ENCODE measurements at places on chromosomes 13 and 19. TPM values are rescaled to one million over a fixed set of nuclear protein-coding genes. Genes with fewer than 3 reads are reported as not detected.
A peak's percentile ranks its signal among the peaks of the same experiment; 100 is the strongest.

IQCN gene
- 2.2 TPM for total RNA-seq

EGLN2 gene
- total RNA-seq, result 105 TPM

VN1R2 gene
- total RNA-seq, result not detected

C1QTNF9 gene
- total RNA-seq, result not detected

DNA sequence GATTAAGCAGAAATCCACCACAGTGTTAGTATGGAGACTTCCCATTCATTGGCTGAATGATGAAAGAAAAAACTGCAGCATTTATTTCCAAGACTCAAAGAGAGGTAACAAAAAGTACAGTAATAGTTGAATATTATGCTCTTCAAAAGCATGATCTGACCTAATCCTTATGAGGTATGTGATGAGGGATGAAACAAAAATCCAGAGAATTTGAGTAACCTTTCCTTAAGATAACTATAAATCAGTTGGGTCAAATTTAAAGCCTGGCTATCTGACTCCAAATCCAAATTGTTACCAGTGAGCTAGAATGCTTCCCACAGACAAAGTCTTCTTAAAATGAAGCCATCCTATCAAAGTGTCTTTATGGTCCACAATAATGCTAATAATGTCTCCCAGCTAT lies 38.1 kb downstream of the NUFIP1 start:
- no peak for DNase-seq
- H3K4me3 ChIP-seq, result no peak overlapping the region
- no peaks in the 10 kb centered on the region for H3K27me3 ChIP-seq
- H3K36me3 ChIP-seq, result peaks cover 7% of the 10 kb centered on the region
- H3K4me1 ChIP-seq, result no peaks in the 10 kb centered on the region

DNA sequence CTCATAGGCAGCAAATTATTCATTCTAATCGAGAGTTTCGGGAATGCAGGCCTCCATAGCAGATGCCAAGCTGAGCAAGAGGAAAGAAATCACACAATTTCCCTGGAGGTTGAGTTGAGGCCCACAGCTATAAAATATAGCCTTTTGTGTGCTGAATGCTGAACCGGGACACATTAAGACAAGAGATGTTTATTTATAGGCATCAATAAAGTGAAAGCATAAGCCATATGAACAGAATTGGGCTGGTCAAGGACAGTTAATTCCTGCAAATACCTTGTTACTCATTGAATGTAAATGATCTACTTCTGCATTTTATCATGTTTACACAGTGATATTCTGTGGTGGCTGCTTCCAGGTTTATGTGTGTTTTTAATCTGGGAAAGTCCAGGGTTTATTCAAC lies 461.7 kb downstream of the KLF12 start:
- no peaks in the 10 kb centered on the region for H3K4me1 ChIP-seq

HCN2 gene
- 0.67 TPM for total RNA-seq

DNA sequence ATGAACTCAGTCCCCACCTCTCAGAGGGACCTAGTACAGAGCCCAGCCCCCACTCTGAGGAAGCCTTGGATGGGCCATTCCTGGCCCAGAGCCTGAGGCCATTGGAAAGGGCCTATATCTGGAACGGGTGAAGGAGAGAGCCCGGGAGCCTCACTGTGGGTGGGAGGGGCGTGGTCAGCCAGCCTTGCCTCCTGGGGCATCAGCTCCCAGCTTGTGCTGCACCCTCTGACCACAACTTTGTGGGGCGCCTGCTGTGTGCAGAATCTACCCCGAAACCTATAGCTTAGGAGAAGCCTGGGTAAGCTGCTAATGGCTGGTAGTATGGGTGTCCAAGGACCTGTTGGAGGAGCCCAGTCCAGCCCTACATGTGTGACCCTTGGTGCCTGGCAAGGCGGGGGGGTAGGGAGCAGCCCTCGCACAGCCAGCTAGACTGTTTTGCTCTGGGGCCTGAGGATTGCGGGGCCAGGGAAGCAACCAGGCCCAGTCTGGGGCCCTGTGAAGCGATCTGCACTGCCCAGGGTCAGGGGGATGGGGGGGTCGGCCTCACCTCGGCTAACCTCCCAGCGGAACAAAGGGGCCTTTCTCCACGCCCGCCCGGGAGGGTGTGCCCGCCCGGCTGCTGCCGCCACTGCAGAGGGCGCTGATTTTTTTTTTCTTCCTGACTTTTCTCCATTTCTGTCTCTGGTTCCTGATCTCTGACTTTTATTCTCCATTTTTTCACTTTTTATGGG lies 42.3 kb downstream of the LYL1 start:
- H3K4me3 ChIP-seq, result no peak overlapping the region
- H3K36me3 ChIP-seq, result no peaks in the 10 kb centered on the region
- H3K27me3 ChIP-seq, result peaks cover 32% of the 10 kb centered on the region
- H3K27ac ChIP-seq, result no peak overlapping the region

DNA sequence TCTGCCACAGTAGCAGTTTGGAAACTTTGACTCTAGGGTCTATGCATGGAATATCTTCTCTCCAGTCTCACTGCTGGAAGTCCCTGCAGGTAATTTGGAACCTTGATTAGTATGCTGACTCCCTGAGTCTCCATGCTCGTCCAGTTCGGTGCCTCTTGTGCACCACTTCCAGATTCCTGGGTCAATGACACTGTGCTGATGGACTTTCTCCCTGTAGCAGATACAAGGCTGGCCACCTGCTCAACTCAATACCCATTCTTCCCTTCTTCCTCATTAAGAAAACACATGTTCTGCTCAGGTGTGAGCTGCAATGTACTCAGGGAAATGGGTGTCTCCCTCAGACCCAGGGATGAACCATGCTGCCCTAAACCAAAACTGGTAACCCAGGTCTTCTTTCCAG lies 99.1 kb downstream of the KL start:
- no peaks in the 10 kb centered on the region for H3K4me1 ChIP-seq
- no peak for DNase-seq
- H3K36me3 ChIP-seq, result no peaks in the 10 kb centered on the region
- no peak overlapping the region for H3K4me3 ChIP-seq
- H3K27ac ChIP-seq, result no peak overlapping the region
- peaks cover 5% of the 10 kb centered on the region for H3K27me3 ChIP-seq

- peak; percentile 76 for DNase-seq
- peaks cover 24% of the 10 kb centered on the region for H3K27me3 ChIP-seq
- H3K27ac ChIP-seq, result no peak overlapping the region
- peaks cover 25% of the 10 kb centered on the region for H3K4me1 ChIP-seq
Measured at GRCh38 chr19:35142606-35143230, 337 bp upstream of the FXYD7 start.

GRCh38 chr13:21673539-21673788 lies 2.6 kb downstream of the FGF9 start:
- no peak overlapping the region for H3K27ac ChIP-seq
- H3K4me3 ChIP-seq, result peak overlapping the region; percentile 54
- peaks cover 53% of the 10 kb centered on the region for H3K27me3 ChIP-seq
- H3K4me1 ChIP-seq, result peaks cover 36% of the 10 kb centered on the region

- H3K27ac ChIP-seq, result no peak overlapping the region
- no peak overlapping the region for H3K4me3 ChIP-seq
- DNase-seq, result no peak
- peaks cover 2% of the 10 kb centered on the region for H3K36me3 ChIP-seq
- H3K4me1 ChIP-seq, result peaks cover 9% of the 10 kb centered on the region
Measured at GRCh38 chr13:45194081-45194939, 6.5 kb downstream of the KCTD4 start.

DNA sequence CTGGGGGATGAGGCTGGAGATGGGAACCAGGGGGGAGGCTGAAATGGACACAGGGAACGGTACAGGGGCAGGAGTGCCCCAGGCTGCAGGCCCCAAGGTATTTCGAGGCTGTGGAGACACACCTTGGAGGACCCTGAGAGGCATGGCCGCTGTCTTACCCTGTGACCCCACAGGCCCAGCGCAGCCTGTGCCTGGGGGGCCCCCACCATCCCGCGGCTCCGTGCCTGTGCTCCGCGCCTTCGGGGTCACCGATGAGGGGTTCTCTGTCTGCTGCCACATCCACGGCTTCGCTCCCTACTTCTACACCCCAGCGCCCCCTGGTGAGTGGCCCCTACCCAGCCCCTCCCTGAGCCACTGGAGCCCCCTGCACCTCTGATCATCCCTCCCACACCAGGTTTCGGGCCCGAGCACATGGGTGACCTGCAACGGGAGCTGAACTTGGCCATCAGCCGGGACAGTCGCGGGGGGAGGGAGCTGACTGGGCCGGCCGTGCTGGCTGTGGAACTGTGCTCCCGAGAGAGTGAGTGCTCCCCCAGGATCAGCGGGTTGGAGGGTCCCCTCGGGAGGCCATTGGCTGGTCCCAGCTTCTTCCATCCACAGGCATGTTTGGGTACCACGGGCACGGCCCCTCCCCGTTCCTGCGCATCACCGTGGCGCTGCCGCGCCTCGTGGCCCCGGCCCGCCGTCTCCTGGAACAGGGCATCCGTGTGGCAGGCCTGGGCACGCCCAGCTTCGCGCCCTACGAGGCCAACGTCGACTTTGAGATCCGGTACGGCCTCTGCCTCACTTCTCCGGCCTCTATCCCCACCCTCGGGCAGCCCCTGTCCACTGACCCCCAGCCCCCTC lies 16.9 kb upstream of the SPIB start:
- H3K27me3 ChIP-seq, result no peaks in the 10 kb centered on the region
- H3K36me3 ChIP-seq, result peaks cover 29% of the 10 kb centered on the region
- no peak overlapping the region for H3K27ac ChIP-seq

SIAH3 gene
- total RNA-seq, result not detected

DNA sequence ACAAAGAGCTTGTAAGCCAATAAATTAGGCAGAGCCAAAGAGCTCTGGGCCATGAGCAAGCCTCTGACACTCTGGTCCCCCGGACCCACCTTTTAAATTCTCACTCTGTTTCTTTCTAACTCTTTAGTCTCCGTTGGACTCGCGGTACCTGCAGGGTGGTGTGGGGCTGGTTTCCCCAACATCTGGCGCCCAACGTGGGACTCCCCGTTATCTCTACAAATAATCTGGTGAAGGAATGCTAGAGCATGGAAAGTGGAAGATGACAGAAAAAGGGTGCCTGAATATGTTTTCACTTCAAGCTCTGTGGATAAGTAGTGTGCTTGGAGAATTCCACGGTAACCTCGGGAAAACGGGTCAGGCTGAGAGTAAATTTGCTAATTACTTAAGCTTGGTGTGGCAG lies 36.5 kb upstream of the CYP2B6 start:
- H3K27me3 ChIP-seq, result peaks cover 3% of the 10 kb centered on the region
- no peak overlapping the region for H3K4me3 ChIP-seq
- H3K27ac ChIP-seq, result no peak overlapping the region

TSHZ3 gene
- 1.5 TPM for total RNA-seq

- no peaks in the 10 kb centered on the region for H3K36me3 ChIP-seq
- no peaks in the 10 kb centered on the region for H3K4me1 ChIP-seq
- peaks cover 6% of the 10 kb centered on the region for H3K27me3 ChIP-seq
- no peak overlapping the region for H3K27ac ChIP-seq
Measured at GRCh38 chr13:75513271-75513670, 24.4 kb downstream of the COMMD6 start.

GRCh38 chr19:47100290-47100689 lies 13.3 kb downstream of the ZC3H4 start:
- no peak overlapping the region for H3K4me3 ChIP-seq
- no peaks in the 10 kb centered on the region for H3K27me3 ChIP-seq
- no peak for DNase-seq
- H3K4me1 ChIP-seq, result peaks cover 64% of the 10 kb centered on the region
- peaks cover 28% of the 10 kb centered on the region for H3K36me3 ChIP-seq
- no peak overlapping the region for H3K27ac ChIP-seq

GAS6 gene
- total RNA-seq, result 0.15 TPM

DNA sequence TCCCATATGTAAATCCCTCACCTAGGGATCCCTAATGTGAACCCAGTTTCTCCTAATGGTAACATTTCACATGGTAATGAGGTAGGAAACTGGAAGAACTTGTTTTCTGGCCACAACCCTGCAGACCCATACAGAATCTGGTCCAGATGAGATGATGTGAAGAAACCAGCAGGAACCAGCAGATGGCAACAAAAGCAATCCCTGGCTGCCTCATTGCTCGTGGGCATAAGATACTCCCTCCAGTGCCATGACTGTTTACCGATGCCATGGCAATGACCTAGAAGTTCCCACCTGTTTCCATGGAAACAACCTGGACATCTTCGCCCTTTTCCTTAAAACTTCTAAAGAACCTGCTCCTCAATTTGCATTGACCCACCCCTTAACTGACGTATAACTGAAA lies 1.4 kb upstream of the CD209 start:
- no peak for DNase-seq
- no peak overlapping the region for H3K27ac ChIP-seq
- H3K27me3 ChIP-seq, result peaks cover 18% of the 10 kb centered on the region
- H3K4me3 ChIP-seq, result no peak overlapping the region

IRGC gene
- not detected for total RNA-seq

LPAR6 gene
- total RNA-seq, result 32.0 TPM

DNA sequence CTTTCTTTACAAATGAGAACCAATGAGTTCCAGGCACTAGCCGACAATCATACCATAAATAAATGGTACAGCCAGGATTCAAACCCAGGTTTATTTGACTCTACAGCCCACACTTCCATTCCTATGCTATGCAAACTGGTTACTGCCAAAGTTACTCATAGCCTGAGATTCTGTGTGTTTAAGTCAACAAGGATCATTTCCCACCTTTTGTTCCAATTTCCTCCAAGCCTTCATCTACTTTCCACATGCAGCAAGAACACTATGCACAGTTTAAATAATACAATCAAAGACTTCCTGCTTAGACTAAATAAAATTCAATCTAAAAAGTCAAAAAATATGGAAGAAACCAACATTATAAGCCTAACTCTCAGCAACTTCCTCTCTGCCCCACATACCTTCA lies 59.2 kb upstream of the KLF12 start:
- no peak overlapping the region for H3K27ac ChIP-seq
- H3K4me3 ChIP-seq, result no peak overlapping the region
- no peaks in the 10 kb centered on the region for H3K36me3 ChIP-seq
- no peaks in the 10 kb centered on the region for H3K27me3 ChIP-seq

- no peaks in the 10 kb centered on the region for H3K27me3 ChIP-seq
- no peak for DNase-seq
- peaks cover 24% of the 10 kb centered on the region for H3K4me1 ChIP-seq
- peaks cover 47% of the 10 kb centered on the region for H3K36me3 ChIP-seq
Measured at GRCh38 chr13:99246100-99246499, 12.1 kb downstream of the GPR18 start.

DNA sequence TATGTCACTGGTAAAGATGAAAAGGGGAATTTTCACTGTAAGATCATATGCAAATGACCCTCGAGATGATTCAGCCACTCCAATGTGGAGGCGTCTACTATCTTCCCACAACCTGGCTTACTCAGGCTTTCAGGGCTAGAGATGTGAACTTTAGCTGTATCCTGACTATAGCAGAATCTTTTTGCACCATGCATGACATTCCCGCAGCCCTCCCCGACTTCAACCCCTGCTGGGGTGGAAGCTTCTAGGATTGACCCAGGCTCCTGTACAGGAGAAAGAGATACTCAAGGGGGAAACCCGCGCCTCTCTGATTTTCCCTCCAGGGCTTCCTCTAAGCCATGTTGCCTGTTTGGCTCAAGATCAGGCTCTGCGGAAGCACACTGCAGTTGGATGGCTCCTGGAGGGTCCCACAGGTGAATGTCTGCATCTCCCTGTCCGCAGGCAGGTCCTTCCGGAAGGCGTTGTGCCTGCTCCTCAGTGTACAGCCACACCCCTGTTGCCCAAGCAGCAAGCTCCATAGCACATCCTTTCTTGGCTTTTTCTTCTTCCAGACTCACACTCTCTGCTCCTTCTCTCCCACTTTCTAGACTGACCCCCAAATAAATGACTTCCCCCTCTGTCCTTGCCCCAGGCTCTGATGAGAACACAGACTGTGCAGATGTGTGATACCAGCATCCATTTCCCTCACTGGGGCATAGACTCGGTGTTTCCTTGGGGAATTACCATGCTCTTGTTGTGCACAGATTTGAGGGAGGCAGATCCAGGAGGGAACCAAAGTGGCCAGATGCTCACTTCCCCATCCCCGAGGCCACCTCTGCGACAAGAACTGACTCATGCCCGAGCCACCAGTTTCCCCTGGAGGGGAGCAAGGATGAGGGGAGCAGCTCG lies 29.1 kb upstream of the POP4 start:
- H3K36me3 ChIP-seq, result no peaks in the 10 kb centered on the region
- no peak for DNase-seq
- H3K27me3 ChIP-seq, result peaks cover 52% of the 10 kb centered on the region
- H3K4me3 ChIP-seq, result no peak overlapping the region

KLF1 gene
- total RNA-seq, result 0.45 TPM

ZNF470 gene
- 4.0 TPM for total RNA-seq

Data from activated CD8-positive, alpha-beta memory T cell treated with anti-CD3 and anti-CD28 coated beads, Interleukin-2, amount 10 ng/mL, durations not matched to agents 7 days and 5 days (primary cell).